ENCODE measurements at places on chromosomes 1 and 21.

GRCh38 chr1:19449454-19450228, 35.7 kb downstream of the CAPZB start:
- no peak for DNase-seq

DNA sequence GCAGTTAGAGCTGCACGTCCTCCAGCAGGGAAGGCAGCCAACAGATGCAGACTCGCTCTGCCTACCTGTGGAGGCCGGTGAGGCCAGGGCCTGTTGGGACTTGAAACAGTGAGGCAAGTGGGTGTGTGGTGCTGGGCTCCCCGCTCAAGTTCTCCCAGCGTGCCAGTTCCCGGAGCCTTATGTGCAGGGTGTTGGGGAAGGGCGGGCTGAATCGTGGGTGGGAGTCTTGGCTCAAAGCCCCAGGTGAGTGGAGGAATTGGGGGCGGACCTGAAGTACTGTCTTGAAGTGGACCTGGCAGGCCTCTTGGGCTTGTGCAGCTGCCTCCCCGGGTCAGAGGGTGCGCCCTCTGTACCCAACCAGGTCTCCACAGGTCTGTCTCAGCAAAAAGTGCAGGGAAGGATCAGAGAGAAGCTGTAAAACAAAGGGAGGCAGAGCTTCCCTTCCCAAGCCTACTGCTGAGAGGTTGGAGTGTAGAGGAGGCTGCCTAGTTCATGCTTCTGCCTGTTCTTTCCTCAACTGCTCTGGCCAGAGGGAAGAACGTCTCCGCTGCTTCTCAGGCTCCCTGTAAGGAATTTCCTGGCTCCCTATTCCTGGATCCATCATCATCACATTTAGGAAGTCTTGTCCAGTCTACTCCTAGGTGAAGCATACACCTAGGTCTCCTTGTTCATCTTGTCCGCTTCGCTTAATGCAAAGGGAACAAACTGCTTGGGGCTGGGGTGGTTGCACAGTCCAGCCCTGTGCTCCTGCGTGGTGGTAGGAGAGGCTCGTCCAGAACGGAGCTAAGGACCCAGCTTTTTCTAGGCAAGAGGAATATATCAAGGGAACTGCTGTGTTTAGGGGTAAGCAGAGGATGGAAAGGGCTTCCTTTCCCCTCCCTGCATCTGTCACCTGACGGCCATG, 14.9 kb downstream of the UTP11 start:
- DNase-seq = no peak

DNA sequence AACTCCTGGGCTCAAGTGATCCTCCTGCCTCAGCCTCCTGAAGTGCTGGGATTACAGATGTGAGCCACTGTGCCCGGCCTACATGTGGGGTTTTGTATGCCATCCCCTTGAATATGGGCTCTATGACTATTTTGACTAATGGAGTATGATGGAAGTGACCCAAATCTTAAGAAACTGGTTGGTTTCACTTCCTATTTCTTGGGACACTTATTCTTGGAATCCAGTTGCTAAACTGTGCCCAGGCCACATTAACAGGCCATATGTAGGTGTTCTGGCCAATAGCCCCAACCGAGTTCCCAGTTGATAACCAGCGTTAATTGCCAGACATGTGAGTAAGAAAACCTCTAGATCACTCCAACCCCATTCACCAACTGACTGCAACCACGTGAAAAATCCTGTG, 36.3 kb upstream of the CLIC4 start:
- DNase-seq = no peak

- peak; percentile 45 for DNase-seq
These were observed 104.1 kb downstream of the KCNN3 start for GRCh38 chr1:154765970-154766369.

- DNase-seq = no peak
These were observed 159.7 kb upstream of the NRIP1 start for GRCh38 chr21:15224346-15225086.

DNA sequence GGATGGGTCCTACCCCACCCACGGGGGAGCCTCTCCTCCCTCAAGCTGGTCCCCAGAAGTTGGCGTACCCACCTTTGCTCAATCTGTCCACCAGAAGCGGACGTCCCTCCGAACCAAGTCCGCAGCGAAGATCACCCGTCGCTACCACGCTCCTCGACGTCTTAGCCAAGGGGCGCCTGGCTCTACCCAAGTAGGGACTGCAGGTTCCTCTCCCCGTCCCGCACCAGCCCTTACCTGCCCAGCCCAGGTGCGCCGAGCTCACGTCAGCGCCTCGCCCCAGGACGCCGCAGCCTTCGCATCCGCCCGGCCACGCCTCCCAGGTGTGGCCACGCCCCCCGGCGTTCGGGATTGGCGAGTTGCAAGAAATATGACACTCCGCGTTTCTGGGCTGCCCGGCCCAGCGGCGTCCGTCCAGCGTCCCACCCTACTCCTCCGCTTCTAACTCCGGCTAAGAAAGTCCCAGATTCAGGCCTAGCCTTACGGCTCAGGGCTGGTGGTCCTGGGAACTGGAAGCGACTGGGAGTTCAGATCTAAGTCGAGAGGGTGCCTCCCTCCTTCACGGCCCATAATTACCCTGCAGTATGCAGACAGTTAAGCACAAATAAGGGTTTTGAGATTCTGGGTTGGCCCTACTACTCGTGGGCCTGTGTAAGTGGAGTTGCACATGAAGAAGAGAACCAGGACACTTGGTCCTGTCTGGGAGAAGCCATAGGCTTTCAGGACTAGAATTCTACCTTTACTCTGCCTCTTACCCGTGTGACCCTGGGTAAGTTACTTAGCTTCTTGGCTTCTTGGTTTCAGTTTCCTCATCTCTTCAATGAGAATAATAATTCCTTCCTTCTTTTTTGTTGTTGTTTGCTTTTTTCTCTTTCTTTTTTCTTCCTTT, at the start of gene IRF6:
Gene IRF6, minus strand, starts transcription at position 268 of the 886 bp plus-strand sequence. CDS start 4,729 bp downstream, outside the sequence.
- DNase-seq = peak; percentile 55

DNA sequence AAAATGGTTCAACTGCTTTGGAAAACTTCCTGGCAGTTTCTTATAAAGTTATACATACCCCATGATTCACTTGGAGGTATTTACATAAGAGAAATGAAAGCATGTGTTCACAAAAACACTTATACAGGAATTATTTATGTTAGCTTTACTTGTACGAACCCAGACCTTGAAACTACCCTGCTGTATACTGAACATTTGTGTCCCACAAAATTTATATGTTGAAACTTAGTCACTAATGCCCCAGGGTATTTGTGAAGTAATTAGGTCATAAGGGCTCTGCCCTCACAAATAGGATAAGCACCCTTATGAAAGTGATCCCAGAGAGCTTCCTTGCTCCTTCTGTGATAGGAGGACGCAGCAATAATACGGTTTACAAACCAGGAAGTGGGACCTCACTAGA, 42.7 kb upstream of the B3GALT2 start:
- no peak for DNase-seq

DNA sequence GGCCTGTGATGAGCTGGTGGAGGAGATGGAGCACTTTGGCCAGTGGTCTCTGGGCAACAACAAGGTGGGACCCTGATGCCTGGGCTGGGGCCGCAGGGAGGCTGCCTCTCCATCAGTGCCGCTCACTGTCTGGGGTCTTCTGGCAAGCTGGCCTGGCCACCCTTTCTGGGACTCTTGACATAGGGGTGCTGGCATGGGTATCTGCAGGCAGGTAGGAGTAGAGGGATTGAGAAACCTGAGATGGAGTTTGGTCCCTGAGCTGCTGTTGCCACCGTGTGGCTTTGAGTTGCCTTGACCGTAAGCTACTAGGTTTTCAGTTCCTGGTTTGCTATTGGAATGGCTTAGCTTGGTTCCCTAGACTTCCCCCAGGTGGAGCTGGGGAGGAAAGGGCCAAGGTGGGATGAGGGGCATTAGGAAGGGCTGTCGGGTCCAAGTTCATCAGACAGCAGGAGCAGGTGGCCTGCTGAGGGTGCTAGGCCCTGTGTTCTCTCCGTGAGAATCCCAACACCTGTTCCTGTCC, 13.2 kb upstream of the MFN2 start:
- peak; percentile 43 for DNase-seq

DNA sequence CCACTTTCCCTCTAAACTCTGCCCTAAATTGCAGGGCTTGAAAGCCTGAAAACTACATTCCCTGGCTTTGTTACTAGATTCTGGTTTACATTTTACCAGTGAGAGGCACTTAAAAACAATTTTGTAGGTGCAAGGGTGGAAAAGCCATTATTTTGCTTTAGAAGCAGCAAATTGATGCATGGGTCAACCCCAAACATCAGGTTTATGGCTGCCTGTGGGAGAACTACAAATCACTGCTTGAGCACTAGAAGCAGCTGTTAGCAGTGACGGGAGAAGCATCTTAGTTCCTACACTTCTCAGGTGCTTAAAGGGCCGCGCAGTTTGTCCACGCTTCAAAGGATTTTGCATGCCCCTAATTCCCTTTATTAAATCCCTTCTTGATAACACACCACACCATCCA, 417.2 kb downstream of the PCP4 start:
- no peak for DNase-seq

Data from HTR-8/SVneo (cell line).